ENCODE measurements at places on chromosomes 7 and 10.
A peak's percentile ranks its signal among the peaks of the same experiment; 100 is the strongest.

GRCh38 chr10:132360766-132361447, 28.9 kb downstream of the LRRC27 start:
- DNase-seq = peak; percentile 77

- DNase-seq = no peak
These were observed 265.5 kb downstream of the ANKRD30A start for GRCh38 chr10:37390926-37391325.

DNA sequence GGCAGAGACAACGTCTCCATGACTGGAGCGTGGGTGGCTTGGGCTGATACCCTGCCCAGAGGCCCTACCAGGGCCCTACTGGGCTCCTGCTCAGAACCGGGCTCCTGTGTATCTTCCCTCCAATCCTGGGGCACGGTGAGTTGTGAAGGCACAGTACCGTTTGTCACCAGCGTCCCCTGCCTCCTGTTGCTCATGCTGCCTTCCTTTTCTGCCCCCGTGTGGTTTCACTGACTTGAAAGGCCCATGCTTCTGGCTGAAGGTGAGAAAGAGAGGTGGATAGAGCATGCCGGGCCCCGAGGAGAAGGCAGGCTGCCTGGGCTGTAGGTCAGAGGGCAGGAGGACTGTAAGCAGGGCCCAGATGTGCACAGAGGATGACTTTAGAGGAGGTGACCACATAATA, 9.1 kb upstream of the DMBT1 start:
- peak; percentile 54 for DNase-seq

DNA sequence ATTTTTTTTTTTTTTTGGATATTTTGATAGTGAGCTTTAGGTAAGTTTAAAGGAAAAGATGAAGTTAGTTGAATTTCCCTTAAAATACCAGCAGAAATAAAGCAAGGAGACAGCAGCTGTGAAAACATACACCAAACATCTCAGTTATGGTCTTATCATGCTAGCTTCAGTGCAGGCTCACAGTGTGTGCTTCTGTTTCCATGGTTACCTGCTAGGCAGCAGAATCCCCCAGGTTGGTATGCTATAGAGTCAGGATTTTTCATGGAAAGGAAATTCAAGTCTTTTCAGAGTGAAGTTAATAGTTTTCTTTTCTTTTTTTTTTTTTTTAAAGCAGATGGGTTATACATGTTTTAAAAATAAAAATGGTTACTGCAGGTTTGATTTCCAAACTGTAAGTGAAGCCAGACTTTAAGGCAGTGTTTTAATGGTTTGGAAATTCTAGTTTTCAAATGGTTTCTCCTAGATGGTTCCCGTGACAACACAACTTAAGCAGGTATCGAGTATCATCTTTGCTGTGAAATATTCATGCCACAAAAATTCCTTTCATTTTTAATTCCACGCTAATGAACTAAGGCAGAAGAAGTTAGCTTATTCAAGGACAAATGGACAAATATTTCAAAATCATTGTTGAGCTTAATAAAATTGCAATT, 230.9 kb downstream of the BICC1 start:
- no peak for DNase-seq

DNA sequence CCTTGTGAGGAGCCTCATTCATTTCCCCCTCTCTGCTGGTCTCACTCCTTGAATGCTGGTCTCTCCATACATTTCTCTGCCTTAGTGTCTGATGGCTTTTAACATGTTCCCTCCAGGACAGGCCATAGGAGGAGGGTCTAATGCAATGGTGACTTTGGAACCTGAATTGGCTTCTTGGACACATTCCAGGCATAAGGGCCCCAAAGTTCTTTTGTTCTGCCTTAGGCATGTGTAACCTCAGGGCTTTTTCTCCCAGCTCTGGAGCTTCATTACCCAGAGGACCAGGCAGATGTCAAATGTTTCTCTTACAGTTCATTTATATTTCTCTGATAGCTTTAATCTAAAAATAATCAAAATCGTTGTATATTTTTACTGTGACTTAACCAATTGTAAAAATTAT, 162.6 kb downstream of the SDK1 start:
- no peak for DNase-seq

GRCh38 chr10:79416578-79417255, 28.7 kb downstream of the ZCCHC24 start:
- no peak for DNase-seq

DNA sequence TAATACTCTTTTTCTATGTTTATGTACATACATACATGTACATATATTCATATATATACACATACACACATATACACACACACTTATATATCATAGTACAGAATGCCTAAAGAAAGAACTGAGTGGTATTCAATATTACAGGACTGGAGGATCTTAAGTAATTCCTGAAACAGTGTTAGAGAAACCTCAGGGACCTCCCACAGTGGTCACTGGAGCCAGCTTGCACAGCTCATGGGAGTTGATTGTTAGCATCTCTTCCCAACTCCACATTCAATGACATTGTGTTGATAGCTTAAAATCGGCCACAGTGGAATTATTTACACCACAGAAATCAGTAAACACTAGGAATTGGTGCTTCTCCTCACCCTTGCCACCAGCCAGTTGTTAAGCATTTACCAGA, 6.0 kb downstream of the LRRC17 start:
- no peak for DNase-seq

DNA sequence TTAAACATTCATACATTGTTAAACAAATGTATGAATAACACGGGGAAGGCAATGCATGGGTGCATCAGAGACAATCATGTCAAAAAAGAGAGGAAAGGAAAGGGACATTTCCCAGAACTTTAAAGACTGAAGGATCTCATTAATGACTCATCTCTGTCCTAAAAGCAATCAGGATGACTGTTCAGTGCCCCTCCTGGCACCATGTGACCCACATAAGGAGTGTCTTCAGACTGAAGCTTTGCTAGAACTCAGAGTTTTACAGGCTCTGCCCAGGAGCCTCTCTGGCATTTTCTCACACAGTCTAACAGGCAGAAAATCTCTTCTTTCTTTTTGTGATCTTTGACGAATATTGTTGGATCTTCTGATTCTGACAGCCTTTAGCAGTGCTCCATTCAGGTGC, 315.3 kb downstream of the OTUD1 start:
- no peak for DNase-seq

- DNase-seq = no peak
These were observed 168.7 kb upstream of the LYZL1 start for GRCh38 chr10:29120216-29120615.

- DNase-seq = no peak
These were observed 550 bp upstream of the CALU start for GRCh38 chr7:128738570-128739047.

DNA sequence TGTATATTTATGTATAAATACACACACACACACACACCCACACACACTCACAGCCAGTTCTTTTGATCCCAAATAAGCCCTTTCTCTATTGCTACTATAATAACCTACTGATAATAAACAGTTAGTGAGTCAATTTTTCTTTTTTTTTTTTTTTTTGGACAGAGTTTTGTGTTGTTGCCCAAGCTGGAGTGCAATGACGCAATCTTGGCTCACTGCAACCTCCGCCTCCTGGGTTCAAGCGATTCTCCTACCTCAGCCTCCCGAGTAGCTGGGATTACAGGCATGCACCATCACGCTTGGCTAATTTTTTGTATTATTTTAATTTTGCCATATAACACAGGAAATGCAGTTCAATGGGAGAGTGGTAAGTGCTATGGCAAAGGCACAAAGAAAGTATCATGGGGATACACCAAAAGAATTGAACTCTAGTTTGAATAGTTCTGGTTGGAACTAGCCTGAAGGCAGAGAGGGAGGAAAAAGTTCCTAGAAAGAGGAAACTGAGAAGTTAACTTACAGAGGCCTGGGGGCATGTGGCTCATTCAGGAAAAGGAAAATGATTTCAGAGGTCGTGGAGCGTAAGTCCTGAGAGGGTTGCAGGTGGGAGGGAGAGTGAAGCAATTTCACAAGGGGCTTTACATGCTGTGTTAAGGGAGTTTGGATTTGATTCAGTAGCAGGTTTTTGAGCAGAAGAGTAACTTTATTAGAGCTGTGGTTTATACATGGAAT, 44.4 kb upstream of the JCAD start:
- DNase-seq = no peak

DNA sequence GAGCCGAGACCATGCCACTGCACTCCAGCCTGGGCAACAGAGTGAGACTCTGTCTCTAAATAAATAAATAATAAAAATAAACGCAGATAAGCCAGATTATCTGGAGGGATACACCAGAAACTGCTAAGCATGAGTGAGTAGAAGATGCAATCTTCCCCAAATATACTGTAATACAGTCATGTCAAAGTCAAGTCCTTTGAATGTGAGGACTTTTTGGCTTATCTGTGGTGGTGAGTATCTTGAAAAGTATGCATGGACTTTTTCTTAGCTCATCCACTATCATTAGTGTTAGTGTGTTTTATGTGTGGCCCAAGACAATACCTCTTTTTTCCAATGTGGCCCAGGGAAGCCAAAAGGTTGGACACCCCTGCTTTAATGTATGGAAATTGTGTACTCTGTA, 44.7 kb upstream of the PITRM1 start:
- DNase-seq = no peak

DNA sequence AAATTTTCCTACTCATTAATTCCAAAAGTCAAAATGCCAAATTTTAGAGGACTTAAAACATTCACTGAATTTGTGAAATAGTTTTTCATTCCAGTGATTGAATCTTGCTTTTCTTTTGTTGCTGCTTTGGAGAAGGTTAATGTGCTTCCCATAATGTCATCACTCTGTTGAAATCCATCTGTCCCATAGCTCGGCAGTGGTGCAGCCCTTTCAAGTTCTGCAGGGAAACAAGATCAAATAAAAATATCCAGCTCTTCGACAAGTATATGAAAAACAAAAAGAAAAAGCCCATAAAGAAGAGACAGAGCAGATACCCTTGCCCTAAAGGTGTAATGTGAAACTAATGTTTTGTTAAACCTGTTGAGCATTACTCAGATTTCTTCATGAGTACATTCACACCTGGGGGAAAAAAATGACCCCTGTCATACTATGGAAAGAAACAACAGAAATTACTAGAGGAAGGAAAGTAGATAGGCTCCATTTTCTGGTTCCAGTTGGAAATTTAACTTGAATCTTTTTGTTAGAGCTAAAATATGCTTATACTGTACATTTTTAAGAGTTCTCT, 35.1 kb downstream of the AGR3 start:
- DNase-seq = no peak

DNA sequence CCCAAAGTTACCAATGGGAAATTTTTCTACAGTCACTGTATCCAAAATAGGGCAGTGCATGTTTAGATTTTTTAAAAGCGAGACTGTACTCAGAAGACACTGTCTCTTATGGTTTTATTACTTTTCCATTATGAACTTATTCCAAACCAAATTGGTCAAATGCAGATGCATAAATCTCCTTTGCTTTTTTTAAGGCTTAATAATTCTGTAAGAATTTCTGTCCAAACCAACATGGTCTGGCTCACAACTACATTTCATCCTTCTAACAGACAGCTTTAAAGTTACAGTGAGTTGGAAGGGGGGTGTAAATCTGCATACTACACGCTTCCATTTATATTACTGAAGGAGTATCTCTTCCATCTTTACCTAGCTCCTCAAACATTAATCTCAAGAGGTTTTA, 199.2 kb downstream of the SLC25A13 start:
- DNase-seq = no peak

DNA sequence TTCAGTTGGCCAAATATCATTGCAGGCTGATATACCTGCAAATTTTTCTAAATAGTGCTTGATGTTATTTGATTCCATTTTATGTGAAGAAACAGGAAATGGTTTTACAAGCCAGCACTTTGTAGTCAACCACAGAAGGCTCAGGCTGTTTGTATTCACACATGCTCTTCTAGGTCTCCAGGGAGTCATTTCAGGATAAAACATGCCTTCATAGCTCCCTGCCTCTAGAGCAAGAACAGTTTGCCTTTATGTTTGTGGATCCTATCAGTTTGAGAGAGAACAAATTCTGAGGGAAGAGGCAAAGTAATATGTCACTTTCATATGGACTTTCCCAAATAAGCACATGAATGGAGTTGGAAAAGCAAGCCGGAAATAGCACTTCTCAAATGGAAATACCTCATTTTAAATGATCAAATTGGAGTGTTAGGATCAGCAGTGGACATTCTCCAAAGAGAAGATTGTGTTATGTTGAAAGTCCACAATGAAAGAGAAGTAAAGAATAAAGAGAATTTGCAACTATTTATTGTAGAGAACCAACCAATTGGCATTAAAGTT, 277.6 kb downstream of the KCND2 start:
- no peak for DNase-seq

GRCh38 chr10:108749042-108749441, 1174.3 kb downstream of the XPNPEP1 start:
- DNase-seq = no peak

DNA sequence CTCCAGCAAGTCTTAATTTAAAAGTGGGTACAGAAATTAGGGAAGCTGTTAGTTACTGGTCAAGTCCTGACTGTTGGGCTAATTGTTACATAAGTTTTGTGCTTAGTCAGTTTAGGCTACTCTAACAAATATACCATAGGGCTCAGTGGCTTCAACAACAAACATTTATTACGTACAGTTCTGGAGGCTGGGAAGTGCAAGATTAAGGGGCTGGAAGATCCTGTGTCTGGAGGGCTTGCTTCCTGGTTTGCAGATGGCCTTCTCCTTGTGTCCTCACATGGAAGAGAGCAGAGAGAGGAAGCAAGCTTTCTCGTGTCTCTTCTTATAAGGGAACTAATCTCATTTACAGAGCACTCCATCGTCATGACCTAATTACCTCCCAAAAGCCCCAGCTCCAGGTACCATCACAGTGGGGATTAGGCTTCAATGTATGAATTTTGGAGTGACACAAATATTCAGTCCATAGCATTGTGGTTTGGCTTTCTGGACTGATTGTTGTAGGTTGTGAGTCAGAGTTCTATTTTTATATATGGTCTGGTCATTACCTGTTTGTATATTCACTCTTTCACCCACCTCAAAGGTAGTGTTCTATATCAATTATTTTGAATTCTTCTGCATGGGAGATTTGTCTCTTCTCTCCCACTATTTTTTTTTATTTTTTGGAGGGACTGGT, 17.1 kb downstream of the ST7 start:
- DNase-seq = no peak

- DNase-seq = peak; percentile 84
These were observed 143.1 kb upstream of the STK17A start for GRCh38 chr7:43439631-43440401.

Measured in H9 (cell line).